ENCODE measurements at places on chromosomes 5 and 9.

DNA sequence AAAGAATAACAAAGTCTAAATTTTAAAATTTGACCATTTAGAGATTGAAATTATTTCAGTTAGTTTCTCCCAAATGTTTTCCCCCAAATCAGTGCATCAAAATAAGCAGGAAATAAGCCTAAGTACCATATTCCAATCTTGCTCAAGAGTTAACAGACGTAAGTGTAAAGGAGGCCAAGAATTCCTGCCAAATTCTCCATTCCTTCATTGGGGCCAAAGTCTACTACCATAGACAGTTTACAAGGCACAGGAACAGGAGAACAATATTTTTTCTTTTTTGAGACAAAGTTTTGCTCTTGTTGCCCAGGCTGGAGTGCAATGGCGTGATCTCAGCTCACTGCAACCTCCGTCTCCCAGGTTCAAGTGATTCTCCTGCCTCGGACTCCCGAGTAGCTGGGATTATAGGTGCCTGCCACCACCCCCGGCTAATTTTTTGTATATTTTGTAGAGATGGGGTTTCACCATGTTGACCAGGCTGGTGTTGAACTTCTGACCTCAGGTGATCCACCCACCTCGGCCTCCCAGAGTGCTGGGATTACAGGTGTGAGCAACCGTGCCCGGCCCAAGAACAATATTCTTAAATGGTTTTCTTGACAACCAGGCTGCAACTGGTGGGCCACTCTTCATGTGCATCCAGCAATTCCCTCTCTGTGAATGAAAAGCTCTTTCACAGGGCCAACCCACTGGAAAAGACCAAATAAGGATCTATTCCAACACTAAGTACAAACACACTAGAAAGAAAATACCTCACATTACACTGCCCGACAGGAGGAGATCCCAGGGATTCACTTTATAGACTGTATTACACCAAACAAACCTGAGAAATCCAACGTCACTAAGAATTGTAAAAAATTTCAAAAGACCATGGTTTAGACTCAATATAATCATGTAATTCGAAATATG, 127.7 kb downstream of the MAPKAP1 start:
- DNase-seq: no peak

GRCh38 chr9:69569738-69570451, 102.3 kb downstream of the APBA1 start:
- no peak for DNase-seq

GRCh38 chr5:6372251-6373080, 5.9 kb downstream of the MED10 start:
- no peak for DNase-seq

DNA sequence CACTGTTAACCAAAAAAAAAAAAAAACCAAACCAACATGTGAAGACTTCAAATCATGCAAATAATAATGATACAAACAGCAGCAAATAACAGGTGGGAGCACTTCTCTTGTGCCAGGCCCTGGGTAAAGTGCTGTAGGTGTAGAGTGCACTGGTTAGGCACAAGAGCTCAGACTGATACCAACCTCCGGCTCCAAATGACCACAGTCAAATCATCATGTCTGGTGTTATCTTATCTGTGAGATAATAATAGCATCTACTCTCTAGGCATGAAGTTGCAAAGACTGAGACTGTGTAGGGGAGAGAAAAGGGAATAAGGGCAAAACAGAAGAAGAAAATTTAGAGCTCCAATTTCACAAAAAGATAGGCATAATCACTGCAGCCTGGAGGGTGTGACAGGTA, 159.5 kb downstream of the ARL15 start:
- DNase-seq: no peak

- DNase-seq: no peak
These were observed 948.9 kb upstream of the ARRDC3 start for GRCh38 chr5:92332039-92332438.

GRCh38 chr5:92371889-92372235, 988.7 kb upstream of the ARRDC3 start:
- DNase-seq: no peak

- DNase-seq: no peak
These were observed 123.1 kb downstream of the DNAH5 start for GRCh38 chr5:13821366-13821765.

- no peak for DNase-seq
These were observed 454.2 kb upstream of the SGCD start for GRCh38 chr5:155872629-155873220.

- DNase-seq: no peak
These were observed 255.2 kb downstream of the CRB2 start for GRCh38 chr9:123611226-123611625.

DNA sequence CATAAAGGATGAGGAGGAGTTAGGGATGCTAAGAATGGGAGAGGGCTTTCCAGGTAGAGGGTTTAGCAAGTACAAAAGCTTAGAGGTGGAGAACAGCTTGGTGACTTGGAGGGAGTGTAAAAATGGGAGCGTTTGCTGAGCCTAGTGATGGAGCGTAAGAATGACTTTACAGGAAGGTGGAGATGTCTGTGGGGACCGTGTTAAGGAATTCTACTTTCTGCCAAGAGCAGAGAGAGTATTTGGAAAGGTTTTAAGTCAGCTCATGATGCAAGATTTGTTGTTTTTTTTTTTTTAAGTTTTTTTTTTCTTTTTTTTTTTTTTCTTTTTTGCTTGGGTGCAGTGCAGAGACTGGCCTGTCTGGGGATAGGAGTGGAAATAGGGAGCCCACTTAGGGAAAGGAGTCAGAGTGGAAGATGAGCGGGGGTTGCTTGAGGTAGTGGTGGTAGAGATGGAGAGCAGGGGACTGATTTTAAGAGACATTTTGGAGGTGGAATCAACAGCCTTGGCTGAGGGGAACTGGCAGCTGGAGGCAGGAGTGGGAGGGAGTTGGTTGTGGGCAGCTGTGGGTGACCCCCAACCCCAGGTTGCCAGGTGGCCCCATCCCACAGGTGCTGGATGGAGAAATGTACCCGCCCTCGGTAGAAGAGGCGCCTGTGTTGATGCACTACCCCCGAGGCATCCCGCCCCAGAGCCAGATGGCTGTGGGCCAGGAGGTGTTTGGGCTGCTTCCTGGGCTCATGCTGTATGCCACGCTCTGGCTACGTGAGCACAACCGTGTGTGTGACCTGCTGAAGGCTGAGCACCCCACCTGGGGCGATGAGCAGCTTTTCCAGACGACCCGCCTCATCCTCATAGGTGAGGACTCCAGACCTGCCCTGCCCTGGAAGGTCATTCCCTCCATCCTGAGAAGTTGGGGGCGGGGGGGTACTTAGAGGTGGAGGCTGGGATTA, 12.4 kb downstream of the PTGS1 start:
- DNase-seq: peak; percentile 70

- DNase-seq: no peak
These were observed 132.7 kb upstream of the POU5F2 start for GRCh38 chr5:93874080-93874479.

DNA sequence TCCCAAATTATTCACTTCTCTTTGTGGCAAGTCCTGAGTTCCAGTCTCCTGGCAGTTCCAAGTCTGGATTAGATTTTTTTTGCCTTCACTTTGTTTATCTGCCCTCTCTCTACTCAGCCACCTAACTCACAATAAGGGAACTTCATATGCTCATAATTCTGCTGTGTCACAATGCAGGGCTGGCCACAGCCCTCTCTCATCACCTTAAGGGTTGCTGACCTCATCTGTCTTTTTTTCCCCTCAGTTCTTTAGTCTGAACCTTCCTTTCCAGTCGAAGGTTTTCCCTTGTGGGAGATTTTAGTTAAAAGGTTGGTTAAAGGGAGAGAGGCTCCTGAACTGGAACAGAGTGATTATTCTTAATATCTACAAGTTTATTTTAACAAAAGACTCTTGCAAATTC, 4.1 kb downstream of the BAG1 start:
- DNase-seq: no peak

GRCh38 chr9:34084562-34084961, 35.9 kb upstream of the UBAP2 start:
- DNase-seq: no peak

- no peak for DNase-seq
These were observed 927.5 kb downstream of the DTWD2 start for GRCh38 chr5:118060833-118061232.

DNA sequence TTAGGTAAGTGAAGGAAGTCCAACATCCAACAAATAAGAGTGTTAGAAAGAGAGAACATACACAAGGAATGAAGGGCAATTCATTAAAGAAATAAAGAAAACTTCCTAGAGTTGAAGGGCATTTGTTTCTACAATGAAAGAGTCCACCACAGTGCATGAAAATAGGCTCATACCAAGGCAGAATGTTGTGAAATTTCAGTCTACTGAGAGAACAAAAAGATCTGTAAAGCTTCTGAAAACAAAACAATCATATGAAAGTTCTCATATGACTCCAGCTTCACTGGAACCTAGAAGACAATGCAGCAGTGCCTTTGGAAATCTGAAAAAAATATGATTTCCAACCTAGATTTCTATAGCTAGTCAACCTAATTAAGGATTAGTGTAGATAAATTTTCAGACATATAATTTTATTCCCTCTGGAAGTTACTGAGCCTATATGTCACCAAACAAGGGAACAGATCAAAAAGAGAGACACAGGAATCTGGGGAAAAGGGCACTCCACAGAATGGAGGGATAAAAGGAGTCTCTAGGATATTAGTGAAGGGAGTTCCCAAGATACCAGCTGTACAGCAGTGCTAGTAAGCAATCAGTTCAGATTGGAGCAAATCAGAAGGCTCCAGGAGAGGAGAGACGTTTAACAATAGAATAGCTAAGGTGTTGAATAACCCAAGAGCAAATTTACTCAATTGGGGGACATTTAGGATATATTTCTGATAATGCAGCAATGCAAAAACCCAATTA, 5.8 kb downstream of the C5orf58 start:
- no peak for DNase-seq

DNA sequence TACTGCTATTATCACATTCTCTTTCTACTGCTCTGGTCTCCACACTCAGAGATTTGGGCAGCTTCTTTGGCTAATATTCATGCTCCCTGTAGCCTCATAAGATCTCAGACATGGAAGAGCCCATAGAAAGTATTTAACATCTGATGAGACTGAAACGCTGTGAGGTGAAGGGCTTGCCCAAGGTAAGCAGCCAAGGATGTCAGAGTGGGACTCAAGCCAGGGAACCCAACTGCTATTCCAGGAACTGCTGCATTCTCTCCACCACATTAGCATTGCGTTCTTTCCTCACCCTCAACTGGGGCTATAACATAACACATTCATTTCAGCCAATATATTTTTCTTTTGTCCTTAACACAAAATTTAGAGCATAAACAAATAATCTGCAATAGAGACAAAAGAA, 3.8 kb downstream of the ADRB2 start:
- no peak for DNase-seq

DNA sequence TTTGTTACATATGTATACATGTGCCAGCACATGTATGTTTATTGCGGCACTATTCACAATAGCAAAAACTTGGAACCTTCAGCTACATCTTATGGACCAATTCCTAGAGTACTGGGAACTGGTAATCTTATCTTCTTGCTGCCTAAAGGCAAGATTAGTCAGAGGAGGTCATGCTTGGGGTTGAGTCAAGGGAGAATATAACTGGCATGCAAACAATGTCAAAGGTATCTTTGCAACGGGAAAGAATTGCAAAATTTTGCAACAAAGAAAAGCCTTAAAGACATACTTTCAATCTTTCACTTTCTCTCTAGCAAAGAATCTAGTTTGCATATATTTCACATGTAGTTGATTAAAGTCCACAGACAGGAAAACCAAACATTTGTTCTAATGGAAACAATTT, 145.2 kb downstream of the EDIL3 start:
- DNase-seq: no peak

- no peak for DNase-seq
These were observed 476.3 kb downstream of the CCDC171 start for GRCh38 chr9:16029046-16029615.

GRCh38 chr5:181233801-181234454, 9.8 kb downstream of the RACK1 start:
- no peak for DNase-seq

DNA sequence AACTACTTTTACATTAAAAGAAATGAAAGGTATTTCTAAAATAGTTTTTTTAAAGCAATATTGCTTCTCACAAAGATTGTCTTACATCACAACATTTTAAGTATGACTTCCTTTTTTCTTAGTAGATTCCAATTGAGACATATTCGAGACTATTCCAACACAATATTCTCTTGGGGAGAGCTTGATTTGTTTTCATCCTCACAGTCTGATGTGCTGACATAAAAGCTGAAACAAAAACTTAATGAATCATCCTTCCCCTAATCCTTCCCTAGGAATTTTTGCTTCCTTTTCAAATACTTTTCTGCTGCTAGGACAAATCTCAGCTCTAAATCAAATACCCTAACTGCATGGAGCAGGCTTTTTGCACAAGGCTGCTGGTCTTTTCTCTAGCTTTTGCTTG, 245.8 kb upstream of the MAP3K1 start:
- no peak for DNase-seq

DNA sequence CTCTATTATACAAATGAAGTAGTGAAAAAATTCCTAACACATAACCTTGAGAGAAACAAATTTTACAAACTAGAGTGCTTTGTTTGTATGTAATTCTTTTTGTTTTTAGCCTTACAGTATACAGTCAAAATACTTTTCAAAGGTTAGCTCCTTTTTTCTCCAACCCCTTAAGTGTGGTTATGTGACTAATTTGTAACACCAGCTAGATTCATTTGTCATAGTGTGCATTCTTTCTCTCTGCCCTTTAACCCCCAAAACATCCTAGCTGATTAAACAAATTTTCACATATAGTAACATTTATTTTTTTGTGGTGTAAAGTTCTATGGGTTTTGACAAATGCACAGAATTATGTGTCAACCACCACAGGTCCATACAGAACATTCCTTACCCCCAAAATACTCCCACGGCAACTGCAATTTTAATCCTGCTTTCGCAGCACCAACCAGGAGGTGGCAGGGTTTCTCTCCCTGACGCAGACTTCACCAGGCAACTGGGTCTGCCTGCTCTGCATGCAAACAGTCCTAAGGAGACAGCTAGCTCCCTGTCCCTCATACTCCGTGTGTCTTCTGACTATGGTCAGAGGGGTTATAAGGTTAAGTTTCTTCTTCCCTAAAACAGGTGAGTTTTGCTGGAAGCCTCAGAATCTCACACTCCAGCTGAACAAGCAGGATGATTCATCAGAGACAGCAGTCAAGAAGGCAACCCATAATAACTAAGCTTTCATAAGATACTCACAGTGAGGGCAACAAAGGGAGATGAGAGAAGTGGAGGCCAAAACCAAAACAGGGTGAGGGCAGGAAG, 44.5 kb upstream of the NR5A1 start:
- DNase-seq: no peak

DNA sequence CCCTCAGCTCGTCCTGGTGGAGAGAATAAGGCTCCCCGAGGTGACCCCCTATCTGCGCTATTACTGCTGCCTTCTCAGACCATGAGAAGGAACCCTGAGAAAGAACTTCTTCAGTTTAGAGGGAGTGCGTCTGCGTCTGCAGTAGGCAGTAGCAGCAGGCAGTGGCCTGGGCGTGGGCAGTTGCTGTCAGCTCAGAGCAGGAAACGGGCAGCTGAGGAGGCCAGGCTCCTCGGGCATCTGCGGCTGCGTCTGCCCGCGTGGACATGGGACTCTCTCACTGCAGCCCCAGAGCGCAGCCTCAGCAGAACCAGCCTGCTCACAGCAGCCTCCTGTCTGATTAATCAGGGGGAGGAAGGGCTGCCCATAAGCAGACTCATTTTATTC, 49.8 kb upstream of the FCN1 start:
- DNase-seq: peak; percentile 41

All from posterior vena cava (tissue), 2 donors.